Left lung (tissue), 14 donors: ENCODE measurements at places on chromosomes 4 and X. TPM values are rescaled to one million over a fixed set of nuclear protein-coding genes. Genes with fewer than 3 reads are reported as not detected.

LRIT3 gene
- total RNA-seq: 0.12 TPM

DNA sequence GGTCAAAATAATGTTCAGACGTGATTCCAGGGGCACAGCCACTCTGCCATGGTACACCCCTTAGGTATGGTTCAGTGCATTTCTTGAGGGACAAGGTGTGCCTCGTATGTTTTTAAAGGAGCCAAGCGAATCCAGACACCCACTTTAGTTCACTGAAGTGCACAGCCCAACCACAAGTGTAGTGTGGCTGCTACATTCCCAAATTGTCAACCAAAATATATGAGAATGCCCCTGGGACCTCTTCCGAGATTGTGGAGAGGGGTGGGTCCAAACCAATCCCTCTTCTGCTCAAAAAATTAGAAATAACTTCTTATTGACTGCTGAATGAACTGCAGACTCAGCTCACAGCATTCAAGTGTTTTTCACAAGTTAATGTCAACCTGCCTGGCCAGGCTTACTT lies 7.4 kb upstream of the BRS3 start:
- DNase-seq: no peak
- no peaks in the 10 kb centered on the region for H3K27me3 ChIP-seq
- H3K4me1 ChIP-seq: no peaks in the 10 kb centered on the region
- H3K4me3 ChIP-seq: no peak overlapping the region
- no peak overlapping the region for H3K27ac ChIP-seq
- no peaks in the 10 kb centered on the region for H3K36me3 ChIP-seq

GRCh38 chr4:144970597-144970996 lies 127.4 kb downstream of the ANAPC10 start:
- H3K36me3 ChIP-seq: no peaks in the 10 kb centered on the region
- DNase-seq: no peak
- H3K27me3 ChIP-seq: no peaks in the 10 kb centered on the region
- no peaks in the 10 kb centered on the region for H3K4me1 ChIP-seq
- H3K27ac ChIP-seq: no peak overlapping the region

GRCh38 chr4:97359826-97360225 lies 783.5 kb downstream of the STPG2 start:
- H3K27ac ChIP-seq: no peak overlapping the region
- H3K4me3 ChIP-seq: no peak overlapping the region
- no peaks in the 10 kb centered on the region for H3K36me3 ChIP-seq
- H3K4me1 ChIP-seq: no peaks in the 10 kb centered on the region

- no peaks in the 10 kb centered on the region for H3K27me3 ChIP-seq
- no peaks in the 10 kb centered on the region for H3K36me3 ChIP-seq
- H3K27ac ChIP-seq: no peak overlapping the region
- no peak overlapping the region for H3K4me3 ChIP-seq
These were observed 98.5 kb upstream of the FAM9C start for GRCh38 chrX:13142891-13143290.

DNA sequence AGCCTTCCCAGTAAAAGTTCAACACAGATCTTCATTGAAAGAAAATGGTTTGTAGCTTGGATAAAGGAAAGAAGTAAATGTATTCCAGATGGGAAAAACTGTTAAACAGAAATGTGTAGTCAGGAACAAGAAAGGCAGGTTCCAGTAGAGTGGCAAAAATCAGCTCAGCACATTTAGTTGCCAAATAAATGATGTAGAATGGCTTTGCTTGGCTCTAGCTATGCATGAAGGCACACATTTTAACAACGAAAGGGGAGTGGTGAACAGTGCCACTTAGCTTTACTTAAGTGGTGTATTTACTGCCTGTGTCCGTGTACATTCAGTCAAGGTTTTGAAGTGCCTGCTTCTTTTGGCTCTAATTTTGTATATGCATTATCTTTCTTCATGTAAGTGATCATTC lies 644.5 kb upstream of the ATOH1 start:
- no peaks in the 10 kb centered on the region for H3K4me1 ChIP-seq
- no peak overlapping the region for H3K4me3 ChIP-seq
- H3K36me3 ChIP-seq: no peaks in the 10 kb centered on the region
